Endothelial cell of coronary artery (primary cell): ENCODE measurements at places on chromosomes 1 and 21. TPM values are rescaled to one million over a fixed set of nuclear protein-coding genes. Genes with fewer than 3 reads are reported as not detected.

The CD1D gene
- total RNA-seq = 0.09 TPM in 1 of 2 replicates, not detected in the other

The GNAT2 gene
- total RNA-seq = not detected in 2 replicates

The OPTC gene
- total RNA-seq = not detected in 2 replicates

The KMO gene
- total RNA-seq = under 0.01 TPM in 1 of 2 replicates, not detected in the other

The OR10K2 gene
- total RNA-seq = not detected in 2 replicates

The DLGAP3 gene
- total RNA-seq = under 0.01 and 0.09 TPM in 2 replicates

The UBE2U gene
- total RNA-seq = not detected in 2 replicates

The SLC22A15 gene
- total RNA-seq = 0.09 and 0.47 TPM in 2 replicates

The MPL gene
- not detected in 2 replicates for total RNA-seq

The ST6GALNAC5 gene
- total RNA-seq = not detected in 2 replicates

The TRAPPC10 gene
- 16.1 and 21.8 TPM in 2 replicates for total RNA-seq
